AG08395 (cell line): ENCODE measurements at places on chromosomes 4 and X.

GRCh38 chr4:173019664-173020063 is 148.9 kb upstream of the GALNT7 start:
- DNase-seq, result no peak

GRCh38 chr4:48844843-48845242 is 14.0 kb downstream of the OCIAD1 start:
- no peak for DNase-seq

- no peak for DNase-seq
Measured at GRCh38 chr4:66667249-66667648, 878.1 kb downstream of the CENPC start.

DNA sequence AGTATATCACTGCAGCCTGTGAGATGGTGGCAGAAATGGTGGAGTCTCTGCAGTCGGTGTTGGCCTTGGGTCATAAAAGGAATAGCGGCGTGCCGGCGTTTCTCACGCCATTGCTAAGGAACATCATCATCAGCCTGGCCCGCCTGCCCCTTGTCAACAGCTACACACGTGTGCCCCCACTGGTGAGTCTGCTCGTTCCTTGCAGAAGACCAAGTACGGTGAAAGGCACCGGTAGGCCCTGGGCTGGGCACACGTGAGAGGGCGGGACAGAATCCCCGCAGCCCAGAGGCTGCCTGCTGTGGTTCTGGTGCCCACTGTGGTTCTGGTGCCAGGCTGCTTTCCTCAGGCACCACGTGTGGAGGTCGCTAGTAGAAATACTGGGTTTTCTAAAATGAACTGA is 31.2 kb upstream of the MSANTD1 start:
- no peak for DNase-seq
